NCI-H774 (cell line): ENCODE measurements at places on chromosomes 12 and 14.

DNA sequence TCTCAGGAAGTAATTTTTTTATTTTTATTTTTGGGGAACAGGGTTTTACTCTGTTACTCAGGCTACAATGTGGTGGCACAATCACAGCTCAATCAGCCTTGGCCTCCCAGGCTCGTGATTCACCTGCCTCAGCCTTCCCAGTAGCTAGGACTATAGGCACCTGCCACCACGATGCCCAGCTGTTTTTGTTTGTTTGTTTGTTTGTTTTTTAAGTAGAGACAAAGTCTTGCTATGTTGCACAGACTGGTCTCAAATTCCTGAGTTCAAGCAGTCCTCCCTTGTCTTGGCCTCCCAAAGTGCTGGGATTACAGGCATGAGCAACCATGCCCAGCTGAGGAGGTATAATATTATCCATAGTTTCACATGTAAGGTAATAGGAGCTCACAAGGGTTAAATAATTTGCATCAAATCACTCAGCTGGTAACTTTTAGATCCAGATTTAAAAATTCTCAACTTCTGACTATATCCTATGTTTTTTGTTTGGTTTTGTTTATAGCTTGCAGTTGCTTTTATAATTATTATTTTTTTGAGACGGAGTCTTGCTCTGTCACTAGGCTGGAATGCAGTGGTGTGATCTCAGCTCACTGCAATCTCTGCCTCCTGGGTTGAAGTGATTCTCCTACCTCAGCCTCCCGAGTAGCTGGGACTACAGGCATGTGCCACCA is 629.3 kb downstream of the DIO2 start:
- no peak for DNase-seq

DNA sequence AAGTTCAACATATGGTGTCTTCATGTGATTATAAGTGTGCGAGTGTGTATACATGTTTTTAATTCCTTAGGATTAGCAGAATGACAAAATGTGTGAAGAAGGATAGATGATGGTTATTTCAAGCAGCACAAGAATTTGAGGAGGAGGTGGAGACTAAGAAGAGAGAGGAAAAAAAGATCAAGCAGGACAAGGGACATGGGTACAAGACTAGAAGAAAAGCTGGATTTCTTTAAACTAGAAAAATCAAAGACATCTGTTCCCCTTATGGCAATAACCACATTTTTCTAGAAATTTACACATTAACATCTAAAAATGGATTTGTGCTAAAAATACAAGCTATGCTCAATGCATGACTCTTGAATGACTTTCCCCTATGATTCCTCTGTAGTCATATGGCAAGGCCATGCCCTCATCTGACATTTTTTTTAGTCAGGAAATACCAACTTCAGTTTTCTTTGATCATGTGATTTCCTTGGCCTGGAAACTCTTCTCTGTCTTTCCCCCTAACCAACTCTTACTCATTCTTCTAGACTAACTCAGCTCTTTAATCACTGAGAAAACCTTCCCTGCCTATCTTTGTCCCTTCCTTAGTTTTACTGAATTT is 435.8 kb downstream of the NRXN3 start:
- DNase-seq, result no peak

- DNase-seq, result no peak
Measured at GRCh38 chr12:42234970-42235369, 3.1 kb downstream of the YAF2 start.

- no peak for DNase-seq
Measured at GRCh38 chr12:93272997-93273396, 104.7 kb upstream of the NUDT4 start.

DNA sequence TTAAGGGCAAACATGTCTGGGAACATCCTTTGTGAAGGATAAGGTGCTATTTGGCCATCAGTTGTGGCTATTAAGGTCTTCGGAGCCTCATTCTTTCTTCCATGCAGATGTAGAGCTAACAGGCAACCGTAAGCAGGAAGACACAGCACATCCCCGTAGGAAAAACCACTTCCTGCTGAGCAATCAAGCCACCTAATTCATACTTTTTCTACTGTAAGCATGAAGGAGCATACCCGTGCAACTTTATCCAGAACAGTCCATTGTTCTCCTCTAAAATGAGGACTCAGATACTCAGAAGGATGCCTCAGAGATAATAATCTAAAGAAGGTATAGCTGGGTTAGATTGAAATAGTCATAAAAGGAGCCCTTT is 232.0 kb downstream of the PPM1H start:
- DNase-seq, result no peak

DNA sequence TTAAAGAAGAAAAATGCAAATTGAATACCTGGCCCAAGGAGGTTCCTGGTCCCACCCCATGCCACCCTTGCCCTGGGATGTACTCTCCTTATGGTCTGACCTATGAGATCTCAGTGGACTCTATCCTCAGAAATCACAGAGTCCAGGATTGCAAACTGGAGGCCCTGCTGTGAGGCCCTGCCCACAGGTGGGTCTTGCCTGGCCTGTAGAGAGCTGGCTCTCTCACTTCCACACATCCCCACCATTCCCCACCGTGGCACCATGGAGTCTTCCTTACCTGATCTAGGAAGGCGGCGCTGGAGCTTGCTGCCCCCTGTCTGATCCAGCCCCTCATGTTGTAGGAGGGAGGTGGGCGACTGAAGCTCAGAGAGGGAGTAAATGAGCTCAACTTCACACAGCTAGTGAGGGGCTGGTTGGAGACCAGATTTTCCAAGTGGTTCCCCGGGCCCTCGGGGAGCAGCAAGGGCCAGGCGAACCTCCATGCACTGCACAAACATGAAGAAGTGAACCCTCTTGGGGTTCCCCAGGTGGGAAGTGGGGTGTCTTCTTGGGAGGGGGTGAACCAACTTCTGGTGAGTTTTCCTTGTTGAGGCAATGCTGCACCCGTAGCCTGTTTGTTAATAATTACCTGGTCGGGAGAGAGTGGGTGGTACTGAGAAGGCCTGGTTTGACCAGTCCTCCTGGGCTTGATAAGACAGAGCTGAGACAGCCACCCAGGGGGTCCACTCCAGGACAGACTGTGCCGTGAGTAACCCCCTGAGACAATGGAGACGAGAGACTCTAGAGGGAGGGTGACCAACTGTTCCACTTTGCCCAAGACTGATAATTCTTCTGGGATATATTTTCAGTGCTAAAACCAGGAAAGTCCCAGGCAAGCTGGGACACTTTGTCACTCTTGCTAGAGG is at the start of gene SERPINA4:
SERPINA4 (plus strand) TSS at position 692 of the 905 bp plus-strand sequence. CDS start 2,041 bp downstream, outside the sequence.
- no peak for DNase-seq

- no peak for DNase-seq
Measured at GRCh38 chr12:112852127-112852526, 54.6 kb upstream of the OAS1 start.
